ENCODE measurements at places on chromosomes 6 and 20.

- no peak overlapping the region for H3K27ac ChIP-seq
- no peak overlapping the region for H3K4me3 ChIP-seq
- no peaks in the 10 kb centered on the region for H3K4me1 ChIP-seq
- no peaks in the 10 kb centered on the region for H3K36me3 ChIP-seq
Measured at GRCh38 chr6:121697921-121698320, 262.5 kb downstream of the GJA1 start.

- H3K4me1 ChIP-seq = no peaks in the 10 kb centered on the region
- H3K36me3 ChIP-seq = no peaks in the 10 kb centered on the region
- H3K27me3 ChIP-seq = no peaks in the 10 kb centered on the region
- H3K4me3 ChIP-seq = no peak overlapping the region
- H3K27ac ChIP-seq = no peak overlapping the region
Measured at GRCh38 chr6:167148021-167148420, 9.8 kb downstream of the GPR31 start.

GRCh38 chr20:34561661-34562060, 3.1 kb downstream of the MAP1LC3A start:
- H3K36me3 ChIP-seq = no peaks in the 10 kb centered on the region
- DNase-seq = no peak
- no peak overlapping the region for H3K27ac ChIP-seq
- no peak overlapping the region for H3K4me3 ChIP-seq

GRCh38 chr6:140538926-140539325, 1164.5 kb upstream of the CITED2 start:
- no peak overlapping the region for H3K4me3 ChIP-seq
- DNase-seq = no peak
- no peaks in the 10 kb centered on the region for H3K36me3 ChIP-seq
- H3K27me3 ChIP-seq = no peaks in the 10 kb centered on the region
- no peak overlapping the region for H3K27ac ChIP-seq

DNA sequence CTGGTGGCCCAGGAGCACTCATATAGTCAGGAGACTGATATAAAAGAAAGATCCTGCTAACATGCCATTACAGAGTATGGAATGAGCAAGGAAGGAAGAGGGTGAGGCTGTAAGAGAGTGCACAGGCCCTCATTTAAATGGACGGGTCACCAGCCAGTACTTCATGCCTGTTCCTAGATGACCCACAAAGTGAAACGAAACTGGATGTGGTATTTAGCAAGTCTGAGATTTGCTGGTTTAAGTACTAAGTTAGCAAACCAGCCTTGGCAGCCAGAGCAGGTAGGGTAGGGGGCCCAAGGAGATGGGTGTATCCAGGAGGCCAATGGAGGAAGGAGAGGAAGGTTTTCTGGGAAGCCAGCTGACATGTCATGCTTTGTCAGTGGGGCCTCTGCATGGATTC, 15.9 kb downstream of the NT5E start:
- no peaks in the 10 kb centered on the region for H3K36me3 ChIP-seq
- peaks cover 56% of the 10 kb centered on the region for H3K4me1 ChIP-seq
- no peak for DNase-seq
- no peak overlapping the region for H3K4me3 ChIP-seq
- no peaks in the 10 kb centered on the region for H3K27me3 ChIP-seq

DNA sequence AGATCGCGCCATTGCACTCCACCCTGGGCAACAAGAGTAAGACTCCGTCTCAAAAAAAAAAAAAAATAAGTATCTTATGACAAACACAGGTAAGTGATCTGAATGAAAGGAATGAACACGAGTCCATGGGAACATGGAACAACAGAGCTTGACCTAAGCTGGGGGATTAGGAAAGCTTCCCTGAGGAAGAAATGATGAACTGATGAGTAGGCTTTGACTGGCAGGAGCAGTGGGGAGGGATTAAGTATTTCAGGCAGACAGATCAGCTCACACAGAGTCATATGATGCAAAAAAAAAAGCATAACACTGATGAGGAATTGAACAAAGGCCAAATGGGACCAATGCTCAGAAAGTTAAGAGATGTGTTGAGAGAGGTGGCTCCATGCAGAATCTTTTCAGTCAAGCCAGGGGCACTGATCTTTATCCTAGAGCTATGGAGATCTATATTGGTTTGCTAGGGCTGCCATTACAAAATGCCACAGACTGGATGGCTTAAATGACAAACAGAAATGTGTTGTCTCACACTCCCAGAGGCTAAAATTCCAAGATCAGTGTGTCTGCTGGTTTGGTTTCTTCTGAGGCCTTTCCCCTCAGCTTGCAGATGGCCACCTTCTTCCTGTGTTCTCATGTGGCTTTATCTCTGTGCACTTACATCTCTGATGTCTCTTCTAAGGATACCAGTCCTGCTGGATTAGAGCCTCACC, 85.6 kb downstream of the ANKRD6 start:
- no peak overlapping the region for H3K4me3 ChIP-seq
- H3K36me3 ChIP-seq = no peaks in the 10 kb centered on the region
- H3K27me3 ChIP-seq = no peaks in the 10 kb centered on the region

- H3K27ac ChIP-seq = no peak overlapping the region
- peak; percentile 26 for DNase-seq
- no peaks in the 10 kb centered on the region for H3K27me3 ChIP-seq
- no peaks in the 10 kb centered on the region for H3K4me1 ChIP-seq
- H3K36me3 ChIP-seq = no peaks in the 10 kb centered on the region
Measured at GRCh38 chr20:52047811-52048764, 143.5 kb downstream of the ZFP64 start.
